ENCODE measurements at places on chromosomes 6 and 20.

DNA sequence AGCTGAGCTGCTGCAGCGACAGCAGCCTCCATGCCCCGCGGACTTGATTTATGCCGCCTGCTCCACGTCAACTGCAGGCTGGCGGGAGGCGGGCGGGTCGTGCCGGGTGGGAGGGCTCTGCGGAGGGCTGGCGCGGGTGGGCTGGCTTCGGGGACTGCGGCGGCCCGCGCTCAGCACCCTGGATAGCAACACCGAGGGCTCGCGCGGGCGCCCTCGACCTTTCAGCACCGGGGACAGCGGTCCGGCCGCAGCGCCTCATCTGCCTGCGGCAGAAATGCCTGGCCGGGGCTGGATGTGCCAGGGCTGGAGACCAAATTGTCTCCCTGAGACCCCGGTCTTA lies 792 bp downstream of the SNAP25 start:
- DNase-seq: peak; percentile 67

DNA sequence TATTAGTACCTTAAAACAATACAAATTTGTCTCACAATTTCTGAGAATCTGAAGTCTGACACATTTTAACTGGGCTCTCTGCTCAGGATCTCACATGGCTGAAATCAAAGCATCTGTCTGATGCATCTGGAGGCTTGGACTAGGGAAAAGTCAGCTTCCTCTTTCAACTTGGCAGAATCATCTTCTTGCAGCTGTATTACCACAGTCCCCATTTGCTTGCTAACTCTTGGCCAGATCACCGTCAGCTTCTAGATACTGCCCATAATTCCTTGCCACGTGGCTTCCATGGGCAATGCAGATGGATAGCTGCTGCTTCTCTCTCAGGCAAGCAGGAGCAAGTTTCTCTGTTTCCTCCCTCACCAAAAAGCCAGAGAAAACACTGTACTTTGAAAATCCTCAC lies 1106.4 kb upstream of the CITED2 start:
- no peak for DNase-seq

- peak; percentile 30 for DNase-seq
These were observed 29.2 kb upstream of the SDCBP2 start for GRCh38 chr20:1357921-1358671.

DNA sequence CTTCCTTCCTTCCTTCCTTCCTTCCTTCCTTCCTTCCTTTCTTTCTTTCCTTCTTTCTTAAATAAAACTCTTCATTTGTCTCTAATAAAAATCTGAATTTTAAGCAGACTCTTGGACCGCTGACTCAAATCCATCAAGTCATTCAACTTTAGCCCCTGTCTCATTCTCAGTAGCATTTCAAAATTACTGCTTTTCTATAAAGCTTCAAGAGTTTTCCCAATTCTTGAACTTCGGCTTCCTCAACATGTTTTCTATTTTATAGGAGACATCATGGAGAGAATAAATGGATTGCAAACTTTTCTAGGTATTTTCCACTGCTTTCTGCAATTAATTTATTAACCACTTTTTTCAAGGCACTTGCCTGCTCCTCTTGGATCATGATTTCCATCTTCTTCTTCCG lies 497.1 kb upstream of the GJE1 start:
- DNase-seq: no peak

- DNase-seq: no peak
These were observed 55.0 kb downstream of the SAMD5 start for GRCh38 chr6:147563472-147563871.

DNA sequence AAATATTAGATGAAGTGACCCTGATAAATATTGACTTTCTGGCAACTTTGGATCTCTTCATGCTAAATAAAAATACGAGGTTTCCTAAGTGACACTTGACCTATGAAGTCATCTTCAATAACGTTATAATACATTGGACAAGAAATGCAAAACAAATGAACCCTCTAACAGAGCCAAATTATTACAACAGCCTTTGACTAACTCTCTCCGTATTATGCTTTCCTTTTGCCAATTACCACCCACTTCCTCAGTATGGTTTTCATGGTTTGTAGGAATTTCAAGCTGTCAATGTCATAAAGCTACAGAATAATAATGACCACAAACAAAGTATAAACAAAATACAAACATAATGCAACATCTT lies 210.5 kb downstream of the MOXD1 start:
- DNase-seq: no peak

- DNase-seq: no peak
These were observed 1100.0 kb downstream of the GRIK2 start for GRCh38 chr6:102493485-102493884.

DNA sequence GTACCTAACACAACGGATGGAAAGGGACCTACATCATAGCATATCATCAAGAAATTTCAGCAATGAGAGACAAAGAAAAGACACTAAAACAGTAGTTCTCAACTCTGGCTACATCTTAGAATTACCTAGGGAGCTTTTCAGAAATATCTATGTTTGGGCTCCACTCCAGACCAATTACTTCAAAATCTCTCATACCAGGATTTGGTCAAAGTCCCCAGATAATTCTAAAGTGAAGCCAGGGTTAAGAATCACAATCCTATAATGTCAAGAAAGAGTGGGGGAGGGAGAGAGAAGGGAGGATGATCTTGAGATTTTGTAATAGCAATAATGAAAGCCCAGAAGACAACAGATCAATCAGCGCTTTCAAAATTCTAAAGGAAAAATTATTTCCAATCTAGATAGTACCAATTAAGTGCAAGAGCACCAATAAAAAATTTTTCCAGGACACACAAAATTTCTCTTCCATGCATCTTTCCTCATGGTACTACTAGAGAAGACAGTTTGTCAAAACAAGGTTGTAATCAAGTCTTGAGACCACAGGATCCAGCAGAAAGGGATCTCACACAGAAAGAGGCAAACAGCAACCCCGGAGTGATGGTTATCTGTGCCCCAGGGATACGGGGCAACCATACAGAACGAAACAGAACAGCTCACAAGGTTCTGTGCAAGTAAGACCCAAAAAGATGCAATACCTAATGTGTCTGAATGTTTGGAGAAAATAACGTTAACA lies 152.9 kb upstream of the DST start:
- no peak for DNase-seq

GRCh38 chr6:150314230-150315188 lies 54.3 kb upstream of the IYD start:
- no peak for DNase-seq

DNA sequence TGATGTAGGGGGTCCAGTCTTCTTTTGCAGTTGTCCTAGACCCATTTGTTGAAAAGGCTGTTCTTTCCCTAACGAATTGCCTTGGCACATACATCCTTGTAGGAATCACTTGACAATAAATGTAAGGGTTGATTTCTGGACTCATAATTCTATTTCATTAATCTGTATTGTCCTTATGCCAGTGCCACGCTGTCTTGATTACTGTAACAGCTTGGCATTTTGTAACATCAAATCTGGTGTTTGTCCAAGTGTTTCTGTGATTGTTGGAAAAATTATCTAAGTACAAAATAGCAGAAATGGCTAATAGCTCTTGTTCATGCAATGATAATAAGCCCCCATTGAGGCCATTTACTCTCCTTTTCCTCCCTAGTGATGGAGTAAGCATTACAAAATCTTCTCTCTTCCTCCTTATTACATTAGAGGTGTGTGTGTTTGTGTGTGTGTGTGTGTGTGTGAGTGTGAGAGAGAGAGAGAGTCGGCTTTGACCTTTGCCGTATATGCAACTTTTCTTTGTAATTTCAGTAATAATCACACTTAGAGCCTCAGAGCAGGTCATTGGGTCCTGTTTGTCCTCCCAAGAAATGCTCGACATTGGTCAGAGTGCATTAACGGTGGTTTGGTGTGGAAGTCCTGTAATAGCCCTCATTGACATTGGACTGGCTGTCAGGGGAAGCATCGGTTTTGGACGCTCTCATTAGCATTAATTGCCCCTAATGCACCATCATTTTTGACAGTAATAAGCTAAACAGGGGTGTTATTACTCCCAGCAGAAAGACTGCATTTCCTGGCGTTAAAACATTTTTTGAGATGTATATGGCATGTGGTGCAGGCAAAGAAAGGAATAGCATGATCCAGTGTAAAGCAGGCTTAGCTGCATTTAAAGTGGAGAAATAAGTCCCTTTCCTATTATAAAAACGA lies 40.7 kb upstream of the MROH8 start:
- no peak for DNase-seq

GRCh38 chr6:13830803-13831202 lies 16.4 kb upstream of the MCUR1 start:
- no peak for DNase-seq

DNA sequence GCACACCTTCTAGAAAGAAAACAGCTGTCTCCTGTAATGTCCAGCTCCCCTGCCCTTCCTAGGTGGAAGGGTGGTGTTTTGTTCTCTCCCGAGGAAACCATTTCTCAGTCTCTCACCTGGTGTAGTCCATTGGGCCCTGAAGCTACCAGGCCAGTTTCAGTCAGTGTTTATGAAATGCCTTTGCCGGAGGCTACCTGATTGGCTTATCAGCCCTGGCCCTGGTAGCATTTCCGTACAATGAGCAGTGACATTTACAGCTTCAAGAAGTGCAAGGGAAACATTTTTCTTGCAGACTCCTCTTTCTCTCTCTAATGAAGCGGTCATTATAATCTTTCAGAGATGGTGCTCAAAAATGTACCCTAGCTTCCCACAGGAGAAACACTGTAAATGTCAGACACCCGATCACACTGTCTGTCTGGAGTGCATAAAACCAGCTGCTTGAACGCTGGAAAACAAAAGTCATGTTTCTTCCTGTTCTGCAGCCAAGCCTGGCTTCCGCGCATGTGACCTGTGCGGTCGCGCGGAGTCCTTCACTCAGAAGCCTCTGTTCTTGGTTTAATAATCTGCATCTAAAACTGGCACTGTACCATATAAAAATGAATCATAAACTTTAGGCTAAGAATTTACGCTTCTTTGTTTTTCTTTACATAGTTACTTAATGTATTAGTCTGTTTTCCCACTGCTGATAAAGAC lies 28.4 kb upstream of the SAYSD1 start:
- peak; percentile 28 for DNase-seq

DNA sequence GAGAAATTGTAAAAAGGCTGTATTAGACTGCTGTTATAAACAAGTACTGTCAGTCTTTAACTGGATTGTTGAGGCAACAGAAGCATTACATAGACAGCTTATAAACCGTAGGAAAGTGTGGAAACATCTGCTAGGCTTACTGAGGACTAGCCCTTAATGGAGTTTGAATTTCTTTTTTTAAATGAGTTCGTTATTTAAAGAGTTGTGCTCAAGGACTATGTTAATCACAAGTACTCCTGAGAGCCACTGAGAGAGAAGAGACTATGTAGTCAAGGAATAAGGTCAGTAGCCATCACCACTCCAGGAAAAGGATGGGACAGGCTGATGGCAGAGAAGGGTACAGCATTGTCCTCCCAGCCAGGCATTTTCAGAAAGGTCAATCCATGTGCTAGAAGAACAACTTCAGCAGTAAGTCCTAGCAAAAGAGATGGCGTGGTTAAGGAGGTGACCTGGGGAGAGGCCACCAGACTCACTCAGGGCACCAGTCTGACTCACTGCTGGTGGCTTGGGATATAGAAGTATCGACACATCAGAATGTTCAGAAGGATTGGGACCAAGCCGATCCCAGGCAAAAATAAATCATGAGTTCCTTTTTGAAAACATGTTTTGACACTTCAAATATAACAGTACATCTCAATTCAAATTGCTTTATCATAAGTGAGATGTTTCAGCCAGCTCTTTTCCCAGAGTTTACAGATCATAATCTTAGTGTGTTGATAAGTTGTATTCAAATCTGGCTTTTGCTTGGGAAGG lies 6.4 kb downstream of the RPS12 start:
- peak; percentile 28 for DNase-seq

GRCh38 chr6:11703725-11704124 lies 74.9 kb downstream of the ADTRP start:
- no peak for DNase-seq

- no peak for DNase-seq
These were observed 352.9 kb downstream of the ESR1 start for GRCh38 chr6:152160346-152160745.

DNA sequence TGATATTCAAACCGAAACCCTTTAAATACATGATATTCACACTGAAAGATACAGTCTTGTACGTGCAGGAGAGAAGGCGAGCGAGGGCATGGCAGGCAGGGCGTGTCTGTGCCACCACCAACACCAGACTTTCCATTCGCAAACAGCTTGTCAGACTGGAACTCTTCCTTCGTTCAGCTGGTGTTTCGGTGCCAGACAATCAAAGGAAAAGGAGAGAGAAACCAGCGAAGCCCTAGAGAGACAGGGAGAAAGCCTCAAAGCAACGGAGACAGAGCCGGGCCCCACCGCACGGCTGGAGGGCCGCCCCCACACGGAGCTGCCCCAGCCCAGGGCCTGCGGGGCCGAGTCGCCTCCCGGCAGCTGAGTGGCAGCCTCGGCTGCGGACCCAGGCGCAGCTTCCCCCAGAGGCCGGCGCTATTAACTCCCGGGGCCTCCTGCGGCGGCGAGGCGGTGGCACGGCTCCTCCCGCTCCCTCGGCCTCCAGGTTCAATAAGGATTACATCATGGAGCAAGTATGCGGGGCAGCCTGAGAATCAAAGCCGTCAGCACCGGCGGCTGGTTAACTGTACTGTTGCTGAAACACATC lies 32.1 kb upstream of the NR2E1 start:
- no peak for DNase-seq

DNA sequence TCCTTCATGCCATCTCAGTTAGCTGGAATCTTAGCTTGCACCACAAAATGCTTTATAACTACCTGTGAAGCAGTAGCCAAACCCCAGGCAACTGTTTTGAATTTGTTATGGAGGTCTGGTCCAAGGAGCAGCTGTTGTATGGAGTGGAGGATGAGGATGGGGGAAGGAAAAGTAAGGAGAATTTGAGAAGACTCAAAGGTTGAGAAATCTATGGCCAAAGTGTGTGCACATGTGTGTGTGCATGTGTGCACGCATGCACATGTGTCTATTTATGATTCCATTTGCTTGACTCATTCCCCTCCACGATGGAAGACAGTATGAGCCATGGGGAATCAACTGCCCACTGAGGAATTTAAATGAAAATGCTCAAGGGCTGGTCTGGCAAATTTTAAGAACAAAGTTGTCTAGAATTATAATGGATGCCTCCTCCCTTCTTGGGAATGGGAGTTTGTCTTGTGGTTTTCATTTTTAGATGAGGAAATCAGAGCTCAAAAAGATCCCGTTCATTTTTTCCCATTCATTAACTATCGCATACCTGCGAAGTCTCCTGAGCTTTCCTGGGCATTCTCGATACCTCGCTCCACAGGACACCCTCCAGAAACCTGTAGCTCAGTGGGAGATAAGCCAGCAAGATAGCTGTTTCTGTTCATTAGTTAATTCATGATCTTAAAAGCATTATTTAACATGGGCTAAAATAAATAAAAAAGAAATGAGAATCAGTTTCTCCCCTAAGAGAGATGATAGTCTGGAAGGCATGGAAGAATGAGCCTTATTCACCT lies 152.3 kb upstream of the NEDD9 start:
- no peak for DNase-seq

- peak; percentile 65 for DNase-seq
These were observed 9.2 kb upstream of the IL17F start for GRCh38 chr6:52253494-52253893.

DNA sequence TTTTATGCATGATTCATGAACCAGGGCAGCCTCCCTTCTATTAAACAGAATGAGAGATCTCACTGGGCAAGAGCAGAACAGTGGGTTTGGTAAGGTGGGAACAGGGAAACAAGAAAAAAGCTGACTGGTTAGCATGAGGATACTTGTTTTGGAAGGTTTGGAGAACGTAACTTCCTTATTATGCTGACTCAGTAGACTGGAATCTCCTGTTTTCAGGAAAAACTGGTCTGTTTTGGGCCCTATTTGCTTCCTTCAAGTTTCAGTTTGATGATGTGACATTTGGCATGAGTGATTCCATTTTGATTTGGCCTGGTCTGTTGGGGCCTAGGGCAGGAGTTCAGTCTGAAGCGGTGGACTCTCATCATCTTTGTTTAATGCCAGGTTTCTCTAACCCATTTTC lies 172.0 kb downstream of the MYLK4 start:
- DNase-seq: no peak

Data from stimulated activated CD4-positive, alpha-beta T cell treated with anti-CD3 and anti-CD28 coated beads, Interleukin-2, amount 100 ng/mL, for 24 hours (primary cell).